ENCODE measurements at places on chromosomes 13 and 19.

GRCh38 chr13:66640231-66640630 is 589.9 kb downstream of the PCDH9 start:
- no peaks in the 10 kb centered on the region for H3K4me1 ChIP-seq
- no peaks in the 10 kb centered on the region for H3K36me3 ChIP-seq
- H3K27me3 ChIP-seq: no peaks in the 10 kb centered on the region
- no peak overlapping the region for H3K4me3 ChIP-seq
- H3K27ac ChIP-seq: no peak overlapping the region

- DNase-seq: no peak
- H3K4me1 ChIP-seq: no peaks in the 10 kb centered on the region
- H3K36me3 ChIP-seq: no peaks in the 10 kb centered on the region
- H3K4me3 ChIP-seq: no peak overlapping the region
- H3K27me3 ChIP-seq: no peaks in the 10 kb centered on the region
- no peak overlapping the region for H3K27ac ChIP-seq
These were observed 9.6 kb downstream of the MEX3D start for GRCh38 chr19:1558552-1558951.

GRCh38 chr13:107865318-107865575 is 350.1 kb downstream of the LIG4 start:
- H3K4me3 ChIP-seq: no peak overlapping the region
- H3K27me3 ChIP-seq: peaks cover 5% of the 10 kb centered on the region
- DNase-seq: no peak
- no peaks in the 10 kb centered on the region for H3K4me1 ChIP-seq

GRCh38 chr19:41089959-41090358 is 1.7 kb downstream of the CYP2A13 start:
- peaks cover 12% of the 10 kb centered on the region for H3K27me3 ChIP-seq
- H3K4me3 ChIP-seq: no peak overlapping the region
- no peaks in the 10 kb centered on the region for H3K36me3 ChIP-seq
- H3K4me1 ChIP-seq: no peaks in the 10 kb centered on the region
- H3K27ac ChIP-seq: no peak overlapping the region
- no peak for DNase-seq

GRCh38 chr19:33098055-33098534 is 17.1 kb downstream of the GPATCH1 start:
- H3K4me3 ChIP-seq: no peak overlapping the region
- H3K27ac ChIP-seq: no peak overlapping the region
- no peak for DNase-seq
- no peaks in the 10 kb centered on the region for H3K4me1 ChIP-seq

DNA sequence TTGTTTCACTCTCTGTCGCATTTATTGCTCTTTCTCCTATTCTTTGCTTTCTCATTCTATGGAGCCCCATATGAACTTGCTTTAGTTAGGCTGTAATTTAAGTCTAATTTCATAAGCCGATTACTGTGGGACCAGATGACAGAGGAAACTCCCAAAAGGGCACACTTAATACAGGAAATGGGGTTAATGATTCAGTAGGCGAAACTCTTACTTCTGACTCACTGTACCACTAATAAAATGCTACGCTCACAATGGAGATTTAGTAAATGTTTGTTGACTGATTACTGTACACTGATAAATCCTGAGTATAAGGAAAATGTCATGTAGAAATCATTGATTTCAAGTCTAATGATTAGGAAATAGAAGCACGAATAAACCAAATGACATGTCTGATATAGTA is 276.4 kb downstream of the KLF5 start:
- no peaks in the 10 kb centered on the region for H3K27me3 ChIP-seq
- H3K27ac ChIP-seq: no peak overlapping the region
- H3K4me1 ChIP-seq: no peaks in the 10 kb centered on the region

DNA sequence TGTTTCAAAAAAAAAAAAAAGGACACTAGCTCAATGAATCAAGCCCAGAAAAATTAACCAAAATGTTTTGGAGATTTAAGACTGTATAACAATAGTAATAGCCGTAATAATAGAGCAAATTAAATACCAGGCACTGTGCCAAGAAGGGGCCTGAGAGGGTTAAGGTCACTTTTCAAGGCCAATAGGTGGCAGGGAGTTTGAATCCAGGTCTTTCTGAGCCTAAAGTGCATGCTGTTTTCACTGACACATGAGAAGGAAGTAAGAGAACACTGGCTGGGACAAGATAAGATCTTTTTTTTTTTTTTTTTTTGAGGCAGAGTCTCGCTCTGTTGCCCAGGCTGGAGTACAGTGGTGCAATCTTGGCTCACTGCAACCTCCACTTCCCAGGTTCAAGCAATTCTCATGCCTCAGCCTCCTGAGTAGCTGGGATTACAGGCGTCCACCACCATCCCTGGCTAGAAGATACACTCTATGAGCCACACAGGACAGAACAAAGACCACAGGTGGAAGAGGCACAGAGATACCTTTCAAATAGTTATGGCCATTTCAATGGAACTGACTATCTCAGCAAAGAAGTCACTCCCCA is 7.7 kb downstream of the FFAR2 start:
- no peaks in the 10 kb centered on the region for H3K27me3 ChIP-seq
- H3K27ac ChIP-seq: no peak overlapping the region
- no peak overlapping the region for H3K4me3 ChIP-seq

DNA sequence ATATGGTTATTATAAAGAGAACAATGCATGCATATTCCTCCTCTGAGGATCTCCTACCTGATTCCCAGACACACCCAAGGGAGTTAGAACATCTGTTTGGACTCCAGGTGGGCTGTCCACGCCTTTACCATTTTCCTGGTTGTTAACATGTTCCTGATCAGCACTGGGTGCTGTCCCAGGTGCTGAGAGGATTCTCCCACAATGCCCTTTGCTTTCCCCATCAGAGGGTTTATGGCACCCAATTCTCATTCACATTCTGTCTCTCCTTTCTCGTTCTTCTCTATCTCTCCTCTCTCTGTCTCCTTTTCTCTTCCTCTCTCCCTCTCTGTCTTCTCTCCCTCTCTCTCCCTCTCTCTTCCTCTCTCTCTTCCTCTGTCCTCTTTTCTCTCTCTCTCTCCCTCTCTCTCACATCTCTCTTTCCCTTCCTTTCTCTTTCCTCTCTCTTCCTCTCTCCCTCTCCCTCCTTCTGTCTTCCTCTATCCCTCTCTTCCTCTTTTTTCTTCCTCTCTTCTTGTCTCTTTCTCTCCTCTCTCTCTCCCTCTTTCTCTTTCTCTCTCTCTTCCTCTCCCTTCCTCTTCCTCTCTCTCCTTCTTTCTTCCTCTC is 3.3 kb upstream of the RDH13 start:
- H3K27me3 ChIP-seq: no peaks in the 10 kb centered on the region
- no peaks in the 10 kb centered on the region for H3K4me1 ChIP-seq
- H3K4me3 ChIP-seq: no peak overlapping the region
- no peaks in the 10 kb centered on the region for H3K36me3 ChIP-seq
- no peak for DNase-seq

GRCh38 chr13:47875201-47875600 is 125.9 kb downstream of the SUCLA2 start:
- H3K27me3 ChIP-seq: no peaks in the 10 kb centered on the region
- no peak for DNase-seq

GRCh38 chr13:26299168-26299750 is 45.3 kb downstream of the CDK8 start:
- no peaks in the 10 kb centered on the region for H3K27me3 ChIP-seq
- no peak overlapping the region for H3K4me3 ChIP-seq
- DNase-seq: no peak
- no peaks in the 10 kb centered on the region for H3K36me3 ChIP-seq

DNA sequence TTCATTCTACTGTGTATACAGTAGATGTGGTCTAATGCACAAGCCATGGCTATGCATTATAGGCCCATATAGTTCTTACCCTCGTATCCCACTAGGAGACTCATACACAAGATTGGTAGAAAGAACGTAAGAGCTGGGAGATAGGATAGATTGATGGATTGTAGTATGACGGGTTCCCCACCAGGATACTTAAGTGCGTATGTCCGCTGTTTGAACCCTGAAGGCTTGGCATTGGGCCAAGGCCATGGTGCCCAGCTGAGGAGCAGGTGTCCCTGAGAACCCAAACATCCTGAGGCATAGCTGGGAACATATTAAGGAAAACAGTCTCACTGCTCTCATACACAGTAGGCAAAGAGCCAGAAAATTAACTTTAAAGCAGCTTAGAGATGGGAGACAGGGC is 617.5 kb upstream of the KLF12 start:
- H3K27me3 ChIP-seq: no peaks in the 10 kb centered on the region
- no peak for DNase-seq
- no peaks in the 10 kb centered on the region for H3K4me1 ChIP-seq
- H3K27ac ChIP-seq: no peak overlapping the region
- no peaks in the 10 kb centered on the region for H3K36me3 ChIP-seq
- no peak overlapping the region for H3K4me3 ChIP-seq

Data from prostate gland (tissue), 2 donors.